ENCODE measurements at places on chromosomes 6 and 20.

DNA sequence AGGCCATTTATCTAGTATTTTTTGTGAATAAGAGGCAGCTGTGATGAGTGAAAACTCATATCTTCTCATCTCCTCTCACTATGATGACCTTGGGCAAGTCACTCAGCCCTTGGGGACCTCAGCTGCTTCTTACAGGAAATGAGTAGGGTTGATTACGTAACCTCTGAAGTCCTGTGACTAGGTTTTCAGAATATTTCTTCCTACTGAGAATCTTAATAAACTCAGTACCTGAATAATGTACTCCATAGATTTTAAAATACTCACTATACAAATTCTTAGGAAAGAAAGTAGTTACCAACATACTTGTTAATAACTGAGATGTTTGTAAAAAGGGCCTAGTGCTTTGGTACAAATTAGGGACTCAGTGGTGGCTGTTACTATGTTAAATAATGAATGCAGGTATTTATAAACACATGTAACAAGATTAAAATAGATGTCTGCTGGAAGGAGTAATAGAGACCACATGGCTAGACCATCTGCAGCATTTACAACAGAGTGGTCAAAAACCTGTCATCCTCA, 60.9 kb downstream of the RPRD1B start:
- DNase-seq = no peak

- no peak for DNase-seq
Measured at GRCh38 chr6:133787859-133788505, 100.9 kb upstream of the TCF21 start.

- no peak for DNase-seq
Measured at GRCh38 chr6:129030215-129030614, 147.3 kb downstream of the LAMA2 start.

GRCh38 chr6:52360601-52361413, 1.1 kb upstream of the PAQR8 start:
- DNase-seq = no peak

GRCh38 chr20:58392286-58392685, 3.3 kb downstream of the VAPB start:
- DNase-seq = no peak

DNA sequence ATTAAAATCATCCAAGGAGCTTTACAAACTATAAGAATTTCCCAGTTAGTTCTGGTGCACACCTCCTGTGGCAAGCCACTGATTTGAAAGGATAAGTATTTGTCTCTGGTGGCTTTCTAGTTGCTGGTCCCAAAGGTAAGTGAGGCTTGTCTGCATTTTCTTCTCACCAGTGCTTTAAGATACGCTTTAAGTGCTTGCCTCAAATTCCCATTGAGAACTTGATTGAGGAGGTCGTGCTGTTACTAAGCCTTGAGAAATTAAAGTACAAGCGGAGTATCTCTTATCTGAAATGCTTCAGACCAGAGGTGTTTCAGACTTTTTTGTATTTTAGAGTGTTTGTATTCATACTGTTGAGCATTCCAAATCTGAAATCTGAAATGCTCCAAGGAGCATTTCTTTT, 29.9 kb upstream of the MYO6 start:
- DNase-seq = no peak

GRCh38 chr6:34063651-34064050, 82.2 kb downstream of the GRM4 start:
- DNase-seq = no peak

DNA sequence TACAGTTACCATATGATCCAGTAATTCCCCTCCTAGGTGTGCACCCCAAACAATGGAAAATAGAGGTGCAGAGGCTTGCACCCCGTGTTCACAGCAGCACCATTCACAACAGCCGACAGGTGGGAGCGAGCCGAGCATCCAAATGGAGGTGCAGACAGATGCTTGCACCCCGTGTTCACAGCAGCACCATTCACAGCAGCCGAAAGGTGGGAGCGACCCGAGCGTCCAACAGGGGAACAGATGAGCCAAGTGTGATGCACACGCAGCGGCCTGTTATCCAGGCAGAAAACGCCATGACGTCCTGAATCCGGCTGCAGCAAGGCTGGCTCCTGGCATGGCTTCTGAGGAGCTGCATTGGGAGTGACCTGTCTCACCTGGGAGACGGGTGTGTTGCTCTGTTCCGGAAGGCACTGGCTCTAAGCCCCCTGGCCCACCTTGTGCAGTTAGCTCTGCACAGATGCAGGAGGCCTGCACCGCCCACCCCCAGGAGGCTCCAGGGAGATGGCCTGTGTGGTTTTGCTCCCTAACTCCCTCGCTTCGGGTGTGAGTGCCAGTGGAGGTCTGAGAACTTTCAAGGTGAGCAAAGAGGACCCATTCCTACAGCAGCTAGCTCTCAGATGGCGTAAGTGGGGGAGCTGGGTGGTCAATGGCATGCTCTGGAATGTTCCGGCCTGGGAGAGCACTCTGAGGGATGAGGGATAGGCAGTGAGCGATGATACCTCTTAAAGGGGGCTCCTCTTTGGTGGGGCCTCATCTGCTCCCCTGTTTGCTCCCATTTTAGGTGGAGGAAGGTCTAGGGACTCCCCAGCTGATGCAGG, 47.8 kb upstream of the FRMD1 start:
- DNase-seq = no peak

DNA sequence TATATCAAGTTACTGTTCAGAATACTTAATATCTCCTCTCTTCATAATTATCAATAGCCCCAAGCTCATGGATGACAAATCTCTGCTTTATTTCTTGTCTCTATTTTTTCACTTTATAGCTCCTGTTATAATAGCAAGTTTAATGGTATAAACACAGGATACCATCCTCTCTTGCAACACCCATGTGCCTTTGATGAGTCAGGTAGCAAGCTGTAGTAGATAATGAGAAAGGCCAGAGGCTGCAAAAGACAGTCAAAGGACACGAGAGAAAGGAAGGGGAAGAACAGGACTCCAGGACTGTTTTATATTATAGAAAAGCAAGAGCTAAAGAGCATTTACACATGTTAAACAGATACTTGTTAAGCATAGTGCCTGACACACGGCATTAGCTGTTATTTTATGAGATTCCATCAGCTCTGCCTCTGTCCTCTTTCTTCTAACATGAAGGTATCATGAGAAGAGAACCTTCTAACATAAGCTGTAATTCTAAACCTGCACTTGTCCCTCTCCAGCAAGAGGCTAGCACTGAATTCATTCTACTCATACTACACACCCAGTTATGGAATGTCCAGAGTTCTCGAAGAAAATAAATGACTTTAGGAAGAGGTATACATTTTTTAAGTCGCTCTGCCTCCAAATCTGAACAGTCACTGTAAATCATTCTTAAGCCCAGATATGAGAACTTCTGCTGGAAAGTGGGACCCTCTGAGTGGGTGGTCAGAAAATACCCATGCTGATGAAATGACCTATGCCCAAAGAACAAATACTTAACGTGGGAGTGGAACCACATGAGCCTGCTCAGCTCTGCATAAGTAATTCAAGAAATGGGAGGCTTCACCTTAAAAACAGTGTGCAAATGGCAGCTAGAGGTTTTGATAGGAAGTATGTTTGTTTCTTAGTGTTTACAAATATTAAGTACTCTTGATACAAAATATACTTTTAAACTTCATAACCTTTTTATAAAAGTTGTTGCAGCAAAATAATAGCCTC, 45.0 kb downstream of the NT5E start:
- DNase-seq = no peak

- no peak for DNase-seq
Measured at GRCh38 chr20:23832775-23833513, 6.4 kb upstream of the CST2 start.

- DNase-seq = no peak
Measured at GRCh38 chr6:97109444-97109843, 173.6 kb downstream of the MMS22L start.

GRCh38 chr20:35499271-35499670, 30.2 kb downstream of the C20orf173 start:
- no peak for DNase-seq

GRCh38 chr6:139823099-139823807, 448.8 kb upstream of the CITED2 start:
- no peak for DNase-seq

- DNase-seq = no peak
Measured at GRCh38 chr20:56245761-56246160, 2.8 kb upstream of the MC3R start.

- no peak for DNase-seq
Measured at GRCh38 chr6:4611429-4612129, 164.6 kb upstream of the CDYL start.

- no peak for DNase-seq
Measured at GRCh38 chr6:83505356-83505755, 7.0 kb upstream of the PRSS35 start.

GRCh38 chr6:104462811-104463599, 396.7 kb downstream of the HACE1 start:
- DNase-seq = no peak

GRCh38 chr20:8413691-8414090, 281.6 kb downstream of the PLCB1 start:
- DNase-seq = no peak

DNA sequence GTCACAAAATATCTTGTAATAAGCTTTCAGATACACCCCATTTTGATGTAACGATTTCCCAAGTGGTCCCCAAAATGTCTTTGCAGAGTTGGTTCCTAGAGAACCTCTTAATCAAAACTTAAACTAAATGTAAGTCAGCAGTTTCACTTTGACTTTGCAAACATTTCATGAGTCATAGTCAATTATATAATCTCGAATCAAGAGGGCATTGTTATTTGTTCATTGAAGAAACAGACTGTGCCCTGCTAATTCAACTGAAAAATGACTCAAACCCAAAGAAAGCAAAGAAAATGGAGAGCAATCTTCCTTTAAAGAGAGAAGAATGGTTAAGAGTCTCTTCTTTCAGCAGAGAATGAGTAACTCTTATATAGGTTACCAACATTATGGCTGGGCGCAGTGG, 58.3 kb downstream of the IPCEF1 start:
- DNase-seq = no peak

DNA sequence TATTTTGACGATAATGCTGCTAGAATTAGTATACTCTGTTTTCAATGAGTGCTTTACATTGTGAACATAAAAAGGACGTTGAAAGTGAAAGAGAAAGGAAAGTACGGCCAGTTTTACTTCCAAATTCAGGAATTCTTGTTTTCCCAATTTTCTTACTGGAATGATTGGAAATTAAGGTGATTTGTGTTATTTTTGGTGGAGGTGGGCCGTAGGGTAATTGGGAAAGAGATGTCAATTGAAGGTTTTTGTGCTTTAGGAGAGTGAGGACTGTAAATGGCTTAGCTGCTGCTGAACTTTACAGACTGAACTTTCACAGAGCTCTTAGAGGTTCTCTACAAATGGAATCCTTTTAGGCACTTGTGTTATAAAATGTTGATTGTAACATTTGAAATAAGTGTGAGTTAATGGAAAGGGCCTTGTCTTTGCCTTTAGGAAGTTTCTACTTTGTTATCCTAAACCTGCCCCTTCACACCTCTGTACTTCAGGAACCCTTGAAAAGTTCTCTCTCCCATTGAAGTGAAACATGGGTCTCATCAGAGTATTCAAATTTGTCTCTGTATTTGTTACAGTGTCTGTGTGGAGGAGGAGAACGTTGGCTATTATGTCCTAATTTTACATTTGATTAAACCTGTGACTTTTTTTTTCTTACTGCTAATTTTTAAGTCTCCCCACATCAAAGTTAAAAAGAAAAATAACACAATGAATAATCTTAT, 256.4 kb downstream of the ARID1B start:
- DNase-seq = no peak

DNA sequence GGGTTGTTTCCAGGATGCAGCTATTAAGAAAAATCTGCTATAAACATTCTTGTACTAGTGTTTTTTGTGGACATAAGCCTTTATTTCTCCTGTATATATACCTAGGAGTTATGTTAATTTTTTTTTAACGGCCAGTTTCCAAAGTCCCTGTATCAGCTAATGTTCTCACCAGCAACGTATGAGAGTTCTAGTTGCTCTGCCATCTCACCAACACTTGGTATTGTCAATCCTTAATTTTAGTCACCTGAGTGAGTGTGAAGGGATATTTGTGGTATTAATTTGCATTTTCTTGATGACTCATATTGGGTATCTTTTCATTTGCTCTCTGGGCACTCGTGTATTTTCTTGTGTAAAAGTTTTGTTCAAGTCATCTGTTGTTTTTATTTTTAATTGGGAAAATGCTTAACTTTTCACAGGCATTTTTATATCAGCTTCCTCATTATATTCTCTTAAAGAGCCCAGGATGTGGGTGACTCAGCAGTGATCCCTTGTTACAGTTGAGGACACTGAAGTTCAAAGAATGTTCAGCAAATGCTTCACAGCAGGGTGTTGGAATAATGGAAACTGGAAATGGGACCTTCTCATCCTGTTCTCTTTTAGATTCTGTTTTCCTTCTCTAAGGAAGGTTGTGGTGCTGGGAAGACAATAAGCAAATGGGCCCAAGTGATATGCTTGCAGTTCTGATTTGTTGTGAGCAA, 211.7 kb upstream of the PRND start:
- no peak for DNase-seq

GRCh38 chr20:49768204-49769047, 44.2 kb upstream of the SLC9A8 start:
- no peak for DNase-seq

- DNase-seq = no peak
Measured at GRCh38 chr6:122020588-122021264, 378.7 kb upstream of the HSF2 start.

DNA sequence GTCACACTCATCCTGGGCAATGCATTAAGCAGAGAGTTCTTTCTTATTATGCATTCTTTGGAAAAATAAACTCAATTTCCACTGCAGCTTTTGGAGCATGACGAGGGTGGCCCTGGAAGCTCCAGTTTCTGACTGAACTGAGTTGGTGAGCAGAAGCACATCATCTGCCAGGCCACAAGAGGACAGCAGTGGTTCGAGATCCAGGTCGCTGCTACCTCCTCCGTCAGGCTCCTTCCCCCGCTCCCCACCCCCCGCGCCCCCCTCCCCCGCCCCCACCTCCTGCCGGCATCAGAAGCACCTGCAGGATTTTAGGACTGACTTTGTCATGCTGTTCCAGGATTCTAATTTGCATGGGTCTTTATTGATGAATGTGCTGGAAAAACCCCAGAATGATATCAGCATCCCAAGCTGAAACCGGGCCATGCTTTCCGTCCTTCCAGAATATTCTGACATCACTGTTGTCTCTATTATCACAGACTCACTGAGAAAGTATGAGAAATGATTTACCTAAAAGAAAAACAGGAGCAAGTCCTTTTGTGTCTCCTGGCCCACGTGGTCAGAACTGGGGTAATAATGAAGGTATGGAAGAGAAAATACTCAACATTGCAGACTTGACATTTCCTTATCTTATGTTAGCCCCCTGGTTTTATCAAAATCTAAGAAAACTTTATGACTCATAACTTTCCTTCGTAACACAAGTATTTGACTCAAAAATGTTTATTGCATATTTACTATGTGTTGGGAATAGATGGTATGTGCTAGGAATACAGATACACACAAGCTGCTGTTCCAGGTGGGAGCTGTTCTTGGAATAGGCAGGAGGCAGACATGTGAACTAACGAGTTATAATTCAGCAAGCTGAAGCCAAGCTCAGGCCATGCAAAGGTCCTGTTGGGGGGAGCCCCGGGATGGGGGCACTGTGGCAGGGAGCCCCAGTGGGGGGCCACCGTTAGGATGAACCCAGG, 220.2 kb upstream of the EXOC2 start:
- DNase-seq = no peak

- DNase-seq = no peak
Measured at GRCh38 chr20:9482180-9482579, 32.2 kb upstream of the LAMP5 start.

- DNase-seq = no peak
Measured at GRCh38 chr6:130811932-130812331, 15.3 kb upstream of the SMLR1 start.

GRCh38 chr20:62790075-62790474, 6.2 kb upstream of the MRGBP start:
- DNase-seq = no peak
